NCI-H524 (cell line): ENCODE measurements at places on chromosomes 2 and 18.

- no peak for DNase-seq
Observed at GRCh38 chr2:63514781-63515180, 73.5 kb downstream of the WDPCP start.

DNA sequence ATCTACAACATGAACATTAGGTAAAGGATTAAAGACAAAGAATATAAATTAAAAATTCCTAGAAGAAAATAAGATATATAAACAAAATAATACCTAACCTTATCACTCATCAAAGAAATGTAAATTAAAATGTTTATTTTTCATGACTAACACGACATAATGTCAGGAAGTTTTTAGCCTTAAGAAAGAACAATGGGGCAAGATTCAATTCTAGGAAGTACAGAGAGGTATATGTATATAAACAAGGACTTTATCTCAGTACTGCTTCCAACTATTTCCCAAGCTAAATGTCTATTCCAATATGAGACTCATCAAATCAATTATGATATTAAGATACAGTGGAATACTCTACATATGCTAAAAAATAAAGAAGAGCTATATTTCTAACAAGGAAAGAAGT lies 44.1 kb downstream of the TTC21B start:
- DNase-seq: no peak

- DNase-seq: no peak
Observed at GRCh38 chr2:26816893-26817292, 31.0 kb downstream of the CENPA start.

DNA sequence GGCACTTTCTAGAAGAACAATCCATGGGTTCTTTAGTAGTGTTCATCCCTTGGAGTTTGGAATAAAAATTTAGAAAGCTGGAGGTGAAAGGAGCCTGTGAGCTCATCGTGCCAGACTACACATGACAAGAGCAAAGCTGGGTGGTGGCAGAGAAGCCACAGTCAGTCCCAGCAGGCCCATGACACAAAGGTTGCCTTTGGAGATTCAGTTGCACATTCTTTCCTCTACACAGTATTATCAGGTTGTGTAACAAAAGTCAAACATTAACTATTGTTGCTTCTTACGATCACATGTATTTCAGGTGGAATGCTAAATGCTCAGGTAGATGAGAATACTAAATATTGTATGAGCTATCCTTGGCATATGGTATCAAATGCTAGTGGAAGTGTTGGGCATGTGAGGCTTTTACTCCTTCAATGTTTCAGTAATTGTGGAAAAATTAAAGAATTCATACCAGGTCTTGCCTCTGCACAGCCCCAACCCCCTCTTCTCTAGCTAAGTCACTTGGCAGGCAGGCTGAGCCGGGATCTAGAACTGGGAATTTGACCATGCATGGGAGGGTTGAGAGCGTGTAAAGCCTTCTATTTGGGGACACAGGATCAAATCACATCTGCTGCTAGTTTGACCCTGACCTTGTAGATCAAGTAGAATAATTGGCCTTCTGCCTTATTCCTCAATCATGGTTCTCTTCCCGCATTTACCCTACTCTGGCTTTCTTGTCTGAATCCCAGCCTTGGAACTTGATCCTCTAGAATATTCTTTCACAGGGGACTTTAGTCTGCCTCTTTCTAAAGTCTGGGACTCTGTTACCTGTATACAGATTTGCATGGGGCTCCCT lies 230.9 kb downstream of the GCA start:
- no peak for DNase-seq

GRCh38 chr2:214232271-214232670 lies 178.6 kb upstream of the VWC2L start:
- no peak for DNase-seq

DNA sequence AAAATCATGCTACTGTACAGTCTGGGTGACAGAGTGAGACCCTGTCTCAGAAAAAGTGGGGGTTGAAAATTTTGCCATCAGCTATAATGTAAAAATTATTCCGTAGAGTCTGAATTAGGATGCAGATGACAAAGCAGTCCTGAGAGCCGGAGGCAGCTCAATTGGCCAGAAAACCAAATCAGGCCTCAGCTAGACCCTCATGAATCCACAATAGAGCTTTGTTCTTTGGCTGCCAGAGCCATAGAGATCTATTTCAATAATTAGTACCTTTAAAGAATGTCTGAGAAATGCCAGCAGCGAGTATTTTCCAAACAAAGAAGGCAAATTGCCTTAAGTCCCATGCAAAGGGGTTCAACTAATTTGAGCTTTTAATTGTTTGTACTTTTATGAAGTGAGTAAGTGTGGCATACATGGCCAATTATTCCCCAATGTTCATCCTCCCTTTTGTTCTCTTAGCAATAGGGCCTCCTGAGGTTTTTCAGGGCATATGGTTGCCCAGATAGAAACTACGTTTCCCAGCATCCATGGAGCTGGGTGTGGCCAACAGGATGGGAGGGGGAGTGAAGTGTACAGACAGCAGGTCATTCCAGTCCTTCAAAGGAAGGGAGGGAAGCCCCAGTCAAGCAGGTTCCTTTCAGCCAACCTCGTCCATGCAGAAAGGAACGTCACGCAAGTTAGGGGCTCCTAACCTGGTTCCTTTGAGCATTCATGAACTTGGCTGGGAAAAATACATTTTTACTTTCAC lies 211.3 kb upstream of the APCDD1 start:
- peak; percentile 29 for DNase-seq

DNA sequence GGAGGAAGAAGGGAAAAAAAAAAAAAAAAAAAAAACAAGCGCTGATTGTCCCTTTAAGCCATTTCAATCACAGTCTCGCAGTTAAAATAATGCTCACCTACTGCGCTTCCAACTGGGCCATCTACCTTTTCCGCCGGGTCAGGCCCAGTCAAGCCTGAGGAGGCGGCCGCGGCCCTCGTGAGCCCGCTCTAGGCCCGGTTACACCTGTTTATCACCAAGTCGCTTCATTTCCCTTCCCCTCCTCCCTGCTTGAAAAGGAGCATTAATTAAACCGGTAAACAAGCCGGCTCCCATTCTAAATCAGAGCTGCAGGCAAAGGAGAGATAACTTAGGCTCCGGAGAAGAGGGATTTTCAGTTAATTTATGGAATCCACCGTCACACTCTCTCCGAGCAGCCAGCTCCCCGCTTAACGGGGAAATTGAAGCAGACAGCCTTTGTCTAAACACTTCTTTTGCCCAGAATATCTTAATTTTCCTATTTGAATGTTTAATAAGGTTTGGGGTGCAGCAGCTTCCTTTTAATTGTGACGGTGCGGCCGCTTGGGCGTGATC lies 140.1 kb upstream of the SIX3 start:
- no peak for DNase-seq

- DNase-seq: no peak
Observed at GRCh38 chr2:239329284-239329971, 71.4 kb downstream of the HDAC4 start.

- peak; percentile 35 for DNase-seq
Observed at GRCh38 chr2:37344453-37345361, at the start of gene QPCT. Gene QPCT, plus strand, starts transcription at chr2:37344630. Its CDS starts 102 bp downstream, at chr2:37344732.

- no peak for DNase-seq
Observed at GRCh38 chr2:235052514-235053354, 100.9 kb downstream of the SH3BP4 start.

GRCh38 chr2:54767921-54768320 lies 44.5 kb downstream of the EML6 start:
- no peak for DNase-seq

GRCh38 chr2:16785149-16785548 lies 119.5 kb upstream of the CYRIA start:
- no peak for DNase-seq
